ENCODE measurements at places on chromosomes 3 and 15.

- no peak for DNase-seq
These were observed 35.8 kb upstream of the ATP13A3 start for GRCh38 chr3:194522579-194523046.

DNA sequence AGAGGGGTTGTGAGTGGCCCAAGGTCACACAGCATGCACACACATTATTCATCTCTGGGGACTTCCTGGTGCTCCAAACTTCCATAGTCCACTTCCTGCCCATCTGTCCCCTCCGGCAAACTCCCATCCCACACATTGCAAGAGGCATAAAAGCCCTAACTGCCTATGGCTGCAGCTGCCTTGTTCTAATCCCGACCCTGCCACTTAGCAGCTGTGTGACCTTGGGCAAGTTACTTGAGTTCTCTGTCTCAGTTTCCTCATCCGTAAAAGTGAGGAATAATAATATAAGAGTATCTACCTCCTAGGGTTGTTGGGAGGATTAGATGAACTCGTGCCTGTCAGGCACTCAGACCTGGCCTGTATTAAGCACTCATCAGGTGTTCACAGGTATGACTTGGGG is 84.2 kb downstream of the SMAD6 start:
- no peak for DNase-seq

DNA sequence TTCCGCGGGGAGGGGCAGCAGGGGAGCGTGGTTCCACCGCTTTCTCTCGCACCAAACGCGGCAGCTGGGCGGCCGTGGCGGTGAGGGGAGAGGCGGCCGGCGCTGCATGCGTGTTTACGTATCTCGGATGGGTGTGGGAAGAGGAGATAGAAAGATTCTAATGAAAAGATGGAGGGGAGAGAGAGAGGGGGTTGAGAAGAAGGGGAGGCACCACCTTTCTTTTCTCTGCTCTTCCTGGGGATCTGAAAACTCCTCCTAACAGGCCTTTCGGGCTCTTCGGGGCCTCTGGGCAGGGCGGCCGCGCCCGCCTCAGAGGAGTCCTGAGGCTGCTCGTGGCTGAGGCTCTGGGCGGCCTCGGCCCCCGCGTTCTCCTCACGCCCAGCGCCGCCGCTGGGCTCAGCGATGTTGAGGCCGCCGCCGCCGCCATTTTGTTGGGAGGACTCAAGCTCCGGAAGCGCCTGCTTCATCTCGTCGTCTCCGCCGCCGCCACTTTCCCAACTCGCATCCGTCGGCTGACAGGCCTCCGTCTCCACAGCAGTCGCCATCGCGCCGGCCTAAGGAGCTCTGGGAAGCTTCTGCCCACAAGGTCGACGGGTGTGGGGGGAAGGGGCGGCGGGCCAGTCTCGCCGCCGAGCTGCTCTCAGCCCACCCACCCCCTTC is 473 bp downstream of the TASOR start:
- DNase-seq = peak; percentile 68

DNA sequence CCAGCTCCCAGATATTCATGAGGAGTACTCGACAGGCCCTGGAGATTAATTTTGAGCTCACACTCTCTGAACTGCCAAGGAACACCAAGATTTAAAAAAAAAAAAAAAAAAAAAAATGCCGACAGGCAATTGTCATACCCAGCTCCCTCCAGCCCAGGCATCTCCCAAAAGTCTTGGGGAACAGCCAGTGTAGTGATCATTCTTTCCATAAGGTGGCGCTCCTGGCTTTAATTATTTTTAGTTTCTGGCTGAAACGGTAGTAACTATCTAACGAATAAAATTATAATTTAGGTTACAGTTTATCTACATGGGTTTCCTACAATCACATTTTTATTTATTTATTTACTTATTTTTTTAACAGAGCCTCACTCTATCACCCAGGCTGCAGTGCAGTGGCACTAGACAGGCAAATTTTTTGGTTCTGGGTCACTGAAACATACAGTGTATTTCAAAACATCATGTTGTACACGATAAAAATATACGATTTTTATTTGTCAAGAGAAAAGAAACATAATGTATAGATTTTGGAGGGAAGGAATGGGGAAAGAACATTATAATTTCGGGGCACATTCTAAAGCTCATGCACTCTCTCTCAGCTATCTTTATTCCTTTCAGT is 157.3 kb downstream of the ADAMTS9 start:
- DNase-seq = no peak

DNA sequence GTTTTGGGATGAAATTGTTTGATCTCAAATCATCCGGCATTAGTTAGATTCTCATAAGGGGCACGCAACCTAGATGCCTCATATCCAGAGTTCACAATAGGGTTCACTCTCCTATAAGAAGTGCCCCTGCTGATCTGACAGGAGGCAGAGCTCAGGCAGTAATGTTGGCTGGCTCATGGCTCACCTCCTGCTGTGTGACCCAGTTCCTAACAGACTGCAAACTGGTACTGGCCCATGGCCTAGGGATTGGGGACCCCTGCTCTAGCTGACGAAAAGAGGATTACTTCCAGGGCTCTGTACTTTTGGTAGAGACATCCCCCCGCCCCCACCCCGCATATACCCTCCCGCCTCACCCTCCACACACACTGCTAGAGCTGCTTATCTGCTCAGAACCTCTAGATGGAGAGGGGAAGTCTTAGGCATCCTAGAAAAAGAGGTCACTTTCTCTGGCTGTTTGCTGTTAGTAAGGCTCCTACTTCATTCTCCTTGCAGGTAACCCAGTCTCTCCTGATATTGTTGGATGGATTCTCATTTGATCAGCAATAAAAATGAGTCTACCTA is 923.1 kb downstream of the CADM2 start:
- no peak for DNase-seq

GRCh38 chr3:67083277-67083676 is 85.2 kb downstream of the KBTBD8 start:
- peak; percentile 3 for DNase-seq

GRCh38 chr3:31248563-31248992 is 284.1 kb upstream of the STT3B start:
- DNase-seq = no peak

GRCh38 chr15:90625037-90625436 is 92.1 kb upstream of the BLM start:
- DNase-seq = no peak

DNA sequence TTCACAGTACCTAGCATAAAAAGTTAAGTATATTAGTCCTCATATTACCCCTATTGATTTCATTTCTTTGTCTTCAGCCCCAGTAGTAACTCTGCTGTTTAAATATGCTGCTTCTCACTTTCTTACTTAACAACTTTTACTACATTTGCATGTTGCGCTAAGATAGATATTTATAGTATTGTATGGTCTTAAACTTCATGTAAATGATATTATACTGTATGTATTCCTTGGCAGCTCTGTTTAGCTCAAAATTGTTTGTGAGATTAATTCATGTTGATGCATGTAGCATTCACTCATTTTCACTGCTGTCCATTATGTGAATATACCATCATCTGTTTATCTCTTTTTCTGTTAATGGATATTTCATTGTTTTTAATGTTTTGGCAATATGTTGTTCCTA is 64.4 kb downstream of the PPM1L start:
- no peak for DNase-seq

DNA sequence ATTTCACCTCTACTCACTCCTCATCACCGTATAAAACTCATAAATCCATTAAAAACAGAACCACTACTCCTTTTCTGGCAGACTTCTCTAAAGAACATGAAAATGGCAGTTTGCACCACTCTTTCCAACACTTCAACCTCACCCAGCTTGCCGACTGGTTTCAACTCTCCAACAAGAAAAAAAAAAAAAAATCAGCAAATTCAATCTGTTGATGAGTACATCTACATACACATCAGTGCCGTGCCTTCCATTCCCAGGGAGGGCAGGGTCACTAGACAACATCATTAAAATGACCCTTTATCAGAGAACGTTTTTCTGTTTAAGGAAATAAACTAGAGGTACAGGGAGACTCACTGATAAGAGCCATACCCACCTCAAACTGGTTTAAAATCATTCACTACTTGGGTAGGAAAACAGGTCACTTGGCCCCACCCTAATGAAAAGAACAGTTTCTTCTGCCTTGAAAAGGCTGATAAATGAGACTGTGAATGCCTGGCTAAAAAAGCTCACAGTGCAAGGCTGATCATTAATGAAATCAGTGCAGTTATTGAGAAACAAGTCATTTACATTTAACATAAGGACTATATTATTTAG is 6.0 kb downstream of the ANXA2 start:
- no peak for DNase-seq

- no peak for DNase-seq
These were observed 114.9 kb downstream of the RFTN1 start for GRCh38 chr3:16398648-16399047.

GRCh38 chr3:15795651-15796308 is 2.0 kb downstream of the ANKRD28 start:
- DNase-seq = no peak

GRCh38 chr3:47513125-47513929 is at the start of gene ELP6:
TSS of gene ELP6 (minus strand) at chr3:47513712. CDS start at chr3:47513590, 122 bp downstream.
- DNase-seq = peak; percentile 95

DNA sequence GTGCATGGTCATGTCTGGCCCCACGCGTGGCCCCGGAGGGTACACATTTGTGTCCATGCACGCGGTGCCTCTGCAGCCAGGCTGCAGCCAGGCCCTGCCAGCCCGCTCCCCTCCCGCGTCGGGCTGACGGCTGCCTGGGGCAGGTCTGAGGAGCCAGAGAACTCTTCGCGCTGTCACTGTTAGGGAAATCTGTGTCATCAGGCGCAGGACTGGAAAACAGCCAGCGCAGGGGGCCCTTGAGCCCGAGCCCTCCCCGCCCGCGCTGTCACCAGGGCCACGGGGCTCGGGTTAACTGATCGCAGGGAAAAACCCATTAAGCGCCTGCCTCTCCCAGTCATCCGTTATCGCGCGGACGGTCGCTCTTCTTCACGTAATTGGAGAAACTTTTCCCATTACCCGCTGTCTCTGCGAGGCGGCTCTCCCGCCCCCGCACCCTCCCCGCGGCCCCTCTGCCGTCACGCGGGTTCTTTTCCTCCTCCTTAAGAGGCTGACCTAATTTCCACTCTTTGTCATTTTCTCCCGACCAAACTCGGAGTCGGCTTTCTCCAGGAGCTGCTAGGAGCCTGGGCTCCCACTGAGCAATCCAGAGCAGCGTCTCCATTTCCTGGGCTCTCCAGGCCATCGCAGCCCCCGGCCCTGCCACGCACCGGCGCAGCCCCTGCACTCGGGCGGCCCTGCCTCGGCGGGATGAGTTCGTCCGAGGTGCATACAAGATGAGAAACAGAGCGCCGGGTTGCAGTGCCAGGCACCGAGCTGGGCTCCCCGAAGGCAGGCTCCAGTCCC is 57.5 kb upstream of the PRR23E start:
- no peak for DNase-seq

DNA sequence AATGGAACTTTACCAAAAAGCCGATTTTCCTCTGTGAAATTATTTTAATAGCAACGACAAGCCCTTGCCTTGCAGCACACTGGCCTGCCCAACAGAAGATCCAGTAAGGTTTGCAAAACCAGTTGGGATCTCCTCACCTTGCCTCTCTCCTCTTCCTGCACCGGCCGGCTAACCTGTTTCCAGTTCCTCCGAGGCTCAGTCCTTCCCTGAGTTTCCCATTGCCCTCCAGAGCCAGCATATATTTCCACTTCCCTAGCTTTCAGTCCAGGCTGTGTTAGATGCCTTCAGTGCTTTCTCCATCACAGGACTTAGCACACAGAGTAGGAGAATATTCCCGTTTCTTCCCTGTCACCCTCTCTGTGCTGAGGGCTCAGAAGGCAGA is 60.3 kb downstream of the NOX5 start:
- DNase-seq = no peak

DNA sequence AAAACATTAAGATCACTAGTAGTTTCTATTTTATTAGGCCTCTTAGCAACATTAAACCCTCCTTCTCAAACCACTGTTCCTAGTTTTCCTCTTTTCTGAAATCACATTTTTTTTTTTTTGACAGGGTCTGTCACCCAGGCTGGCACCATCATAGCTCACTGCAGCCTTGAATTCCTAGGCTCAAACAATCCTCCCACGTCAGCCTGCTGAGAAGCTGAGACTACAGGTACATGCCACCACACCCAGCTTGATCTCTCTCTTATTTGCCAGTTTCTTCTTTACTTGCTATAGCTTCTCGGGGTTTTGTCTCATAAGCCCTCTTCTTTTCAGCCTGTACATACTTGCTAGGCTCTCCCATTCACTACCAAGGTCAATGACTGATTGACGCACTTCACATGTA is 28.0 kb downstream of the SENP8 start:
- no peak for DNase-seq

- no peak for DNase-seq
These were observed 136.1 kb upstream of the RBMS3 start for GRCh38 chr3:29144807-29145206.

DNA sequence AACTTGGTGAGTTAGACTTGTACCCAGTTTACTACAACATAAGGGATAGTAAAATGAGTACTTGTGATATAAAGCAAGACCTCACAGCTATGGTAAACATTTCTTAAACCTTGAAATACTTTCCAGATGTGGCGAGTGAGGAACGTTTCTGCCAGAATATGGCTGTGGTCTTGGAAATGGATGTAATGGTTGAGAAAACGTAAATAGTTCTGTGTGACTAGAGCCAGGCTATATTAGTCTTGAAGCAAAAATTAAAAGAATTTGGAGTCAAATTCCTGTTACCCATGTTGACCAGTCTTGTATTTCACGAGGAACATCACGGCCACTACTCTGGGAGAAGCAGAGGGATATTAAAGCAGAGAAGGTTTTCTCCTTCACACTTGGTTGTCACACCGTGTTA is 15.3 kb downstream of the OR4F15 start:
- no peak for DNase-seq

DNA sequence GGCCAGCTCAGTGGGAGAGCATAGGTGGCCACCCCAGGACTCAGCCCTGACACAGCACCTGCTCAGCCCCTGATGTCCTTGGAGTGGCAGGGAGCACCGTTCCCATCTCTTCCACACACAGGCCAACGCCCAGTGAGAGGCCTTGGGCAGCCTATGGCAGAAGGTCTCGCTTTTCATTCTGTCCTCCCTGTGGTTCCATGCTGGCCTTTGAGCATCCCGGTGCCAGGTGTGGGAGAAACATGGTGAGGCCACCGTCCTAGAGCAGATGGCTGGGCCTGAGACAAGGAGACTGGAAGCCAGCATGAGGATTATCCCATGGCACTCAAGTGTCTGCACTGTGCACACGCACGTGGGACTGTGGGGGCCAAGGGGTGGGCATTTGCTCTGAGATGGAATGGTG is 25.1 kb downstream of the ADCY5 start:
- DNase-seq = no peak

- no peak for DNase-seq
These were observed 77.7 kb upstream of the ACAN start for GRCh38 chr15:88725305-88726210.

Measured in activated T-helper 1 cell treated with Interleukin-2 at 50 U/mL for 16 hours (primary cell).